Stimulated activated CD8-positive, alpha-beta memory T cell treated with anti-CD3 and anti-CD28 coated beads, Interleukin-15, amount 100 ng/mL, for 24 hours (primary cell): ENCODE measurements at places on chromosomes 12 and 14.
A peak's percentile ranks its signal among the peaks of the same experiment; 100 is the strongest.

GRCh38 chr14:96058576-96059200 lies 19.5 kb downstream of the C14orf132 start:
- no peak for DNase-seq

DNA sequence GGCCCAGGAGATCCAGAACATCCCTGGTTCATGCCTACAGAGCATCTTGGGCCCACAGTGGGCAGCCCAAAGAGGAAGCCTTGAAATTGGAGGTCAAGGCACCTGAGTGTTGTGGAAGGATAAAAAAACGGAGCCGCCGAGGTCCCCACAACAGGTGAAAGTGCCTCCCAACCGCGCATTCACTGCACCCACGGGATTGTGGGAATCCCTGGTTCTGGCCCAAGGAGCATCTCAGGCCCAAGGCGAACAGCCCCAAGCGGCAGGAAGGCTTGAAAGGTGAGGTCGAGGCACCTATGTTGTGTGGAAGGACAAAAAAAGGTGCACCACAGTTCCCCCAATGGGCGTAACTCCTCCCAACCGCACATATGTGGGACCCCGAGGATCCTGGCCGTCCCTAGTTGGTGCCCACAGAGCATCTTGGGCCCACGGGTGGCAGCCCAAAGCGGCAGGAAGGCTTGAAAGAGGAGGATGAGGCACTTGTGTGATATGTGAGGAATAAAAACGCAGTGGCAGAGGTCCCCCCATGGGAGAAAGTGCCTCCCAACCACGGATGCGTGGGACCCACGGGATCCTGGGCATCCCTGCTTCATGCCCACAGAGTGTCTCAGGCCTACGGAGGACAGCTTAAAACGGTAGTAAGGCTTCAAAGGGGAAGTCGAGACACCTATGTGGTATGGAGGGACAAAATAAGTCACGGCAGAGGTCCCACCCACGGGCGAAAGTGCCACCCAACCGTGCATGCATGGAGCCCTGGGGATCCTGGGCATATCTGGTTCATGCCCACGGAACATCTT lies 583.9 kb downstream of the ALG10 start:
- DNase-seq = no peak

DNA sequence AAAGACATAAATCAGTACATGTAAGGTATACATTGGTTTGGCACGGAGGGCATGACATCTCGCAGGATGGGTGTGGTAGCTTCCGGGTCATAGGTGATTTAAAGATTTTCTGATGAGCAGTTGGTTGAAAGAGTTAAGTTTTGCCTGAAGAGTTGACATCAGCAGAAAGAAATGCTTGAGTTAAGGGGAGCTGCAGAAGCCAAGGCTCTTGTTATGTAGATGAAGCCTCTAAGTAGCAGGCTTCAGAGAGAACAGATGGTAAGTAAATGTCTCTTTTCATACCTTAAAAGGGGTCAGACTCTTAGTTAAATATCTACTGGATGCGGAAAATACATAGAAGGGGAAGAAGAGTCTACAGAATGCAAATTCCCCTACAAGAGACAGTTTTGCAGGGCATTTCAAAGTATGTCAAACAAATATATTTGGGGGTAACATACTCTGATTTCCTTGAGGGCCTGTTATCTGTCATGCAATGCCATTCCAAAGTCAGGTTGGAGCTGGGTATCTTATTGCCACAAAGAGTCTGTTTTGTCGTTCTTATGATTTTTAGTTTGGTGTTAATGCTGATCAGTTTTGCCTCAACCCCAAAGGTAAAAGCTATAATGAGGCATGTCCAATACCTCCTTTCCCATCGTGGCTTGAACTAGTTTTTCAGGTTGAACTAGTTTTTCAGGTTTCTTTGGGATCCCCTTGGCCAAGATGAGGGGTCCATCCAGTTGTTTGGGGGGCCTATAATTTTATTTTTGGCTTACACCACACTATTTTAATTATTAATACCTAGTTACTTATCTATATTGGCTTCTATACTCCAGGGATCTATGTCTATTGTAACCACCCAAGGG lies 67.0 kb downstream of the PTHLH start:
- no peak for DNase-seq

DNA sequence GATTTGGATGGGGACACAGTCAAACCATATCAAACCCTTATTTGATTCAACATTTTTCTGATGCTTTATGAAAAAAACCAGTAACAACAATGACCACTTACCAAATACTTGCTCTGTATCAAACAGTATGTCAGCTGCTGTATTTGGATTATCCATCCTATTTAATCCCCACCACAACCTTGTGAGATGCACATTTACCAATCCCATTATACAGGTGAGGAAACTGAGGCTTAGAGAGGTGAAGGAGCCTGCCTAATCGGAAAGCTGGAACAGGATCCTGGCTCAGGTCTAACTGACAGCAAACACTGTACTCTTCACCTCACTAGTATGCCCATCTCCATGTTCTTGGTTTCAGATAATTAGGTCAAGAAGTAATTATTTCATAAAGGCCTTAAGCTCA lies 13.8 kb downstream of the CHST11 start:
- DNase-seq = no peak

DNA sequence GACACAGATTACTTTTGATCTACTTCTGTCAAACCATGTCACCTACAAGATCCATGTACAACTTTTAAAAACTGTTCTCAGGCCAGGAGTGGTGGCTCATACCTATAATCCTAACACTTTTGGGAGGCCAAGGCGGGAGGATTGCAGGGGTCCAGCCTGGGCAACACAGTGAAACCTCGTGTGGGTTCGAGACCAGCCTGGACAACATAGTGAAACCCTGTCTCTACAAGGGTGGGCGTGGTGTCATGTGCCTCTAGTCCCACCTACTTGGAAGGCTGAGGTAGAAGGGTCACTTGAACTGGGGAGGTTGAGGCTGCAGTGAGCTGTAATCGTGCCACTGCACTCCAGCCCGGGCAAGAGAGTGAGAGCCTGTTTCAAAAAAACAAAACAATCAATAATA lies 5.7 kb downstream of the WDR20 start:
- DNase-seq = no peak

DNA sequence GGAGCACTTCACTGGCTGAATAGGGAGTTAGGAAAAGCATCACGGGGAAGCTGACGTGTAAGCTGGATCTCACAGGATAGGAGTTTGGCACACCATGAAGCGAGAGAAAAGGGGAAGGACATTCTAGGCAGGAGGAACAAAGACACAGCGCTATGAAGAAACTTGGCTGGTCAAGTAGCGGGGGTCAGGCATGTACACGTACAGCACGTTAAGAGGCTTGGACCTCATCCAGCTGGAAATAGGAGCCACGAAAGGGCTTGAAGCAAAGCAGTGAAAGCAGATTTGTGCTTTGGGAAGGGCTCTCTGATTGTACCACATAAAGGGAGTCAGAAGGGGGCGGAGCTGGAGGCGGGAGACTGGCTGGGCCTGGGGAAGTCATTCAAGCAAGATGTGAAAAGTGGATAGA lies 19.6 kb upstream of the GALNT8 start:
- DNase-seq = no peak

DNA sequence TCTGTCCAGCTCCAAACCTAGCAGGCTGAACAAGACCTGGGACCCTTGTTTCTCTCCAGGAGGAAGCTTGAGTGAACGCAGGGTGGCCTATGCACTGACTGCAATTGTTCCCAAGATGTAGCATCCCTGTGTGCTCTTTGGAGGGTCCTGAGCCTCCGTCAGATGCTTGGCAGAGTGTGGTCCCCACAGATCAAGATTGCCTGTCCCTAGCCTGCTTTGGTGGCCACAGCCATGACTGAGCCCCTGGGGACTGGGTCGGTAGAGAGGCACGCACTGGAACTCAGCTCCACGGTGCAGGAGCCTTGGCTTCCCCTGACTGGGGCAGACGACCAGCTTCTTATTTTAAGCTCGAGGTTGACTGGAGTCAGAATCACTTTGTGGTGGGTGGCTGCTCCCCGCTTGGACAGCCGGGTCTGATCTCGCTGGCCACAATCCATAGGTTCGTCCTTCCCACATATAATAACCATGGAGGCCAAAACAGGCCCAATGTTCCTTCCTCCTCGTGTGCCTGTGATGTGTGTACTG lies 97.8 kb downstream of the LGMN start:
- DNase-seq = no peak

DNA sequence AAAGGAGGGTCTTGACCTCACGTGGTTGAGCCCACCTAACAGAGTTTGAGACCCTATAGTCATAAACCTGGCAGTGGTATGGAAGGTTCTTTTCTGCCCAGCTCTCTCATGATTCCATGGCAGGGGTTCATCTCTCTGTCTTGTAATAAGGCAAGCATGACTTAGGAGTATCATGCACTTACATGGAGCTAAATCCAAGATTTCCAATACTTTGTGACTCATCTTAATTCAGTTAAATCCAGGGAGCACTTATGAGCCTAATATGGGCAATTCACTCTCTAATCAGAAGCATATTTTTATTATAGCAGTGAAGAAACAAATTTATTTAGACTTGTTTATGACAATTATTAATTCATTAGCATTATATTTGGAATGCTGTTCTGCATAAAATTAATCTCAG lies 131.8 kb upstream of the CPSF6 start:
- DNase-seq = no peak

DNA sequence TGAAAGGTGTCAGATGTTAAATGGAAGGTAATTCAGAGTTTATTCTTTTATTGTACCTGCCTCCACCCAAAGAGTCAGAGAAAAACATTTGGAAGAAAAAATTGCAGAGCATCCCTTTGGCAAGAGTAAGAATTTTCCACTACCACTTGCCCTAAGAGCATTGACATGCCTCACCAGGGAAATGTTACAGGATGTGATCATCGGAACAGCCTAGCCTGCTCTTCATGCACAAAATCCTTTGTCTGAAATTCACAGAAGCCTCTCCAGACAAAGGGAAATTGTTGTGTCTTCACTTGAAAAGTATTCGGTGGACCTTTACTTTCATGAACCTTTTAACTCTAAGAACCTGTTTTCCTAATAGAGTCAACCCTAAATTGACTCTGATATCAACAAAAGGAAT lies 36.9 kb downstream of the ATP2A2 start:
- DNase-seq = no peak

- DNase-seq = no peak
Measured at GRCh38 chr12:113639474-113639873, 167.8 kb upstream of the LHX5 start.

GRCh38 chr12:9721394-9722092 lies 11.4 kb downstream of the CLECL1 start:
- no peak for DNase-seq

- DNase-seq = no peak
Measured at GRCh38 chr14:62847168-62847567, 198.1 kb downstream of the KCNH5 start.

DNA sequence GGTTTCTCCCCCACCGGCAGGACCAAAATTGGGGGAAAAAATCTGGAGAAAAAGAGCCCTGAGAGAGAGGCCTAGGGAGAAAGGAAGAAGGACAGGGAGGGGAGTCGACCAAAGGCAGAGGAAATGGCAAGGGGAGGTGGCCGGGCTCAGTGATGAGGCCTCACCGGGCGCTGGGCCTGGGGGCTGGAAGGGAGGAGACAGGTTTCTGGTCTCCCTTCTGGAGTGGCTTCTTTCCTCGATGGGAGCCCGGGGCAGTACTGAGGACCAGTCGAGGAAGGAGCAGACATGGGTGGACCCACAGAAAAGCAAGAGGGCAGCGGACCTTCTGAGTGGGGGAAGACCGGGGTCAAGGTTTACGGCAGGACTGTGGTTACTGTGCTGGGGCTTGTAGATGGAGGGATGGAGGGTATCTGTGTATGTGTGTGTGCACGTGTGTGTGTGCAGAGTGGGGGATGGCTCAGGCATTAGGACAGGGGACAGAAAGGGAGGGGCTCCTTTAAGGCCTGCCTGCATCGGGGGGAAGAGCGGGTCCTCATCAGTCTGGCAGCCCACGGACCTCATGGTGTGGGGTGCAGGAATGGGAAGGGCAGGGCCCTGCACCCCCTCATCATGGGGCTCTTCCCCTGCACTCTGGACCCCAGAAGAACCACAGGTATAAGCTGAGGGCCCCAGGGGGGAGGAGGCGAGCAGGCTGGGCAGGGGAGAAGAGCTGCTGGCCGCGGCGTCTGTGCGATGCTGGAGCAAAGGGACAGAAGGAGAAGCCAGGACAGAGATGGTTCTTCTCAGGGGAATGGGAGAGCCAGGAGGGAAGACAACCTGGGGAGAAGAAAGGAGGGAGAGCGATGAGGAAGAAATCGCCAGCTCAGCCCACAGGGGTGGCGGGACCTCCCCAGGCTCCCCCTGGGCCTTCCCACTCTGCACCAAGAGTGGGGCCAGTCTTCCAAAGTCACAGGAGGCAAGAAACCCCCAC lies 15.1 kb upstream of the RPLP0 start:
- no peak for DNase-seq

- DNase-seq = no peak
Measured at GRCh38 chr14:93901813-93902212, 25.3 kb upstream of the FAM181A start.

DNA sequence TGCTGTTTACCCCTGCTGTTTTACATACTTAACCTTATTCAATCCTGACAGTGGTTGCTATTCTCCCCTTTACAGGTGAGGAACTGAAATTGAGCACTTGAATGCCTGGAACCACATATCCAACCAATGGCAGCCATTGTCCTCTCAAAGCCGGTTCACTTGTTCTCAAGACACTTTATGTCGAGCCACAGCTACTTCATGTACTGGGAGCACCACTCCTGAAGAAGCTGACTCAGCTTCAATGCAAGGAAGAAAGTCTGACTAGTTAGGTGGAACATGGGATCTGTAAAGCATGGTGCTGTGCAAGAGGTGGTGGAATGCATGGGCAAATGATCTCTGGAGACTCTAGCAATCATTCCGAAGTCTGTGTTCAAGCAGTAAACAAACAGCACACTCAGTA lies 113.9 kb upstream of the CPM start:
- DNase-seq = no peak

- peak; percentile 22 for DNase-seq
Measured at GRCh38 chr12:4027412-4027811, 154.2 kb upstream of the PARP11 start.

DNA sequence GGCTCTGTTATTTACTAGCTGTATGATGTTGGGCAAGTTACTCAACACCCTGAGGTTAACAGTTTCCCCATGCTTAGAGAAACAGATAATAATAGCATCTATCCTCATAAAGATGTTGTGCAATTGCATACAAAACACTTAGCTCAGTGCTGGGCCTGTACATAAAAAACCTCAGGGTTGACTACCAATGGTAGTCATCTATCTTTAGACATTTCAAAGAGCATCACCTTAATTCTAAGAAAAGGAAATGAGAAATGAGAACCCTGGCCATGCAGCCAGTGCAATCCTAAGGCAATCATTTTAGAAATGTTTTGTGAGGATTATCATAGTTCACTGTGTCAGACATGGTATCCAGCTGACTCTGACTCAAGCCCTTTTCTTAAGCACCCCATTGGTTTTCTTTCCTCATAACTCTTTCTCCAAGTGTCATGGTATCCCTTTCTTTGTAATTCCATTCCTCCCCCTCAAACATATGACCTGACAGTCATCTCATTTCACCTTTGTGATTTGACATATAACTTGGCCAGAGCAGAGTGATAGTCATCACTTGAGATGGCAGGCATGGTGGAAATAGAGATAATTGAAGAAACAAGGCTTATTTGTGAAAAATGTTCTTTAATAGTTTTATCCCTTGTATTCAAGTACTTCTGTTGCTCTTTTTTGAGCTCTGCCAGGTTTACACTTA lies 29.5 kb upstream of the OSBPL8 start:
- no peak for DNase-seq
